ENCODE measurements at places on chromosomes 7 and 10.

- no peak for DNase-seq
Observed at GRCh38 chr10:55104738-55105137, 303.7 kb upstream of the PCDH15 start.

GRCh38 chr10:86962136-86962980, 4.0 kb downstream of the SNCG start:
- DNase-seq: no peak

GRCh38 chr7:14698239-14698638, 204.3 kb downstream of the DGKB start:
- peak; percentile 15 for DNase-seq

DNA sequence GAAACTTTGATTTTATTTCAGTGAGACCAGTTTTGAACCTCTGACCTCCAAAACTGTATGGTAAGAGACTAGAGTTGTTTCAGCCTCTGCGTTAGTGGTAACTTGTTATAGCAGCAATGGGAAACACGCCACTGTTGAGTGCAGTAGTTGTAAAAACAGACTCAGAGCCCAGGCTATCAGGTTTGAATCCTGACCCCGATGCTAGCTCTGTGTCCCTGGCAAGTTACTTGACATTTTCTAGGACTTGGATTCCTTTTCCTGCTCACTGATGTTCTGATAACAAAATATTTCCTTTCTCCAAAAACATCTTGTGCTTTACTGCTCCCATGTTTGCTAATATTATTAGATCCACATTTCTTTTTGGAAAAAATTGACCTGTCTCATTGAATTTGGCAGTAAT, 131.0 kb downstream of the PLXDC2 start:
- no peak for DNase-seq

DNA sequence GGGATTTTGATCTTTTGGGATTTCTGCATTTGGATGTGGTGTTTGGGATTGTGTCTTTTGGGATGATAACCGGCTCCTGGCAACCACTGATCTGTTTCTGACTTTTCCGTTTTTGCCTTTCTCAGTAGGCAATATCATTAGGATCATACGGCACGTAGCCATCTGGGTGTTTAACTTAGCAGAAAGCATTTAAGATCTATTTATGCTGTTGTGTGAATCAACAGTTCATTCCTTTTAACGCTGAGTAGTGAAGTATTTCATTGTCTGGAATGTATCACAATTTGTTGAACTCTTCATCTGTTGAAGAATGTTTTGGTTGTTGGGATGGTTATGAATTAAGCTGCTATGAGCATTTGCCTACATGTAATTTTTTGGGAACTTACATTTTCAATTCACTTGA, 459.6 kb downstream of the SDK1 start:
- no peak for DNase-seq

GRCh38 chr10:96370584-96371157, 11.9 kb upstream of the OPALIN start:
- peak; percentile 23 for DNase-seq

DNA sequence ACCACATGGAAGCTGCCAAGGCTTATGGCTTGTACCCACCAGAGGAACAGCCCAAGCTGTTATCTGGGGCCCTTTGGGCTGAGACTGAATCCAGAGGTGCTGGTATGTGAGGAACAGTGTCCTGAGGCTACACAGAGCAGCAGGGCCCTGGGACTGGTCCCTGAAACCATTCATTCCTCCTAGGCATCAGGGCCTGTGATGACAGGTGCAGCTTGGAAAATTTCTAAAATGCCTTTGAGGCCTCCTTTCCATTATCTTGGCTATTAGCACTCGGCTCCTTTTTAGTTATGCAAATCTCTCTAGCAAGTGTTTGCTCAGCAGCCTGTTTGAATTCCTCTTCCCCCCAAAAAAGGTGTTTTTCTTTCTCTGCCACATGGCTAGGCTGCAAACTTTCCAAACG, 1151.7 kb upstream of the LRRN3 start:
- no peak for DNase-seq

GRCh38 chr10:43871545-43871944, 222.9 kb upstream of the ZNF32 start:
- no peak for DNase-seq

DNA sequence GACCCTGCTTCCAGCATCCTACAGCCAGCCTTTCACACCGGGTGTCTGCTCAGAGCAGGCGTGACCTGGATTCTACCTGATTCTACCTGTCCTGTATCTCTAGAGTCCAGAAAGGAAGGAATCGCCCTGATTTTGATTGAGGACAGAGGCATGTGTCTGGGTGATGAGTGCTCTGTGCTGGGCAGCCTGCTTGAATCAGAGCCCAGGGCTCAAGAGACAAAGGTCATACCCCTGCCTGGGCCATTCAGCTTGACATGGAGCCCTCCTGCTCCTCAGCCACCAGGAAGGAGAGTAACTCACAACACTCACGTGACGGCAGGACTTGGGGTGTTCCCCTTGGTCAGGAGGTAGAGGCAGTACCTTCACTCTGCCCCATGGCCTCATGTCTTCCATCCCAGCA, 11.2 kb downstream of the GAD2 start:
- no peak for DNase-seq

GRCh38 chr7:40077849-40078248, 56.6 kb downstream of the MPLKIP start:
- DNase-seq: no peak

DNA sequence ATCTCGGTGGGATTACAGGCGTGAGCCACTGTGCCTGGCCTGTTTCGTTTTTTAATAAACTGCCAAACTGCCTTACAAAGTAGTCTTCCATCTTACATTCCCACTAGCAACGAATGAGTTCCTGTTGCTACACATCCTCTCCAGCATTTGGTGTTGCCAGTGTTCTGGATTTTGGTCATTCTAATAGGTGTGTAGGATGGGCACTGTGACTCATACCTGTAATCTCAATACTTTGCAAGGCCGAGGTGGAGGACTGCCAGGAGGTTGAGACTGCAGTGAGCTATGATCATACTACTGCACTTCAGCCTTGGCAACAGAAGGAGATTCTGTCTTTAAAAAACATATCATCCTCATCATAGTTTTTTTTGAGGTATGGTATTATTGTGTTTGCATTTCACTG, 21.4 kb upstream of the RSBN1L start:
- peak; percentile 58 for DNase-seq

- DNase-seq: no peak
Observed at GRCh38 chr7:117929237-117929636, 56.0 kb upstream of the CTTNBP2 start.

DNA sequence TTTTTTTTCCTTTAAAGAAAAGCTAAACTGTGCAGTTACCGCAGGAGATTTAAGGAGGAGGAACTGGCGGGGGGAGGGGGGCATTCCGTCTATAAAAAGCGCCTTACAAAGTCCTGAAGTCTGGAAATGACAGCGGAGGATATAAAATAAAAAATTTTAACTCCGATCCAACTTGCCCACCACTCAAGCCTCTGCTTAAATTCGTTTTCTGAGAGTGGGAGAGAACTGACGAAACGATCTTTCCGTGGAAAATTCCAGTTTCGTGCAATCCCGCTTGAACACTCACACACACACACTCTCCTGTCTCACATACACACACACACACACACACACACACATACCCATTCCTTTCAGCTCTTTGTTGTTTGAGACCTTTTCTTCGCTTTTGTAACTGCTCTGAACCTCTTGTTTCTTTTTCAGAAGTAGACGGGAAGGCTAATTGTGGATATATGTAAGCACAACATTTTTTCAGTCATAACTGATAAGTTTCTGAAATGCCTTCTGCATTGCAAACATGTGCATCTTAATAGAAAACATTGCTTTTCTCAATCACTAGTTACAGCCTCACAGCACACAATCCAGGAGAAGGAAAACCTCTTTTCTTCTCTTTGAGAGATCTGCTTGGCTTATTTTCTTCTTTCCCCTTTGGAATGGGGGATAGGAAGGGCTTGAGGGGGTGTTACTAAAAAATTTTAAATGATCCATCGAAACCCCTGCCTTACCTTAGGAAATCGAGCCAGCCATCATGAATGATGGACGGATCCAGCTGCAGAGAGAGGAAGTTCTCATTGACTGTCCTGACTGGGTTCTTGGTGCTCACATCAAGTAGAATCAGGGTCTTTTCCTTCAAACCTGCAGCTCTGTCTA, 628 bp downstream of the HPSE2 start:
- DNase-seq: peak; percentile 4

GRCh38 chr7:85095806-85096205, 91.0 kb downstream of the SEMA3D start:
- DNase-seq: no peak

- DNase-seq: no peak
Observed at GRCh38 chr7:103967401-103967800, 22.1 kb downstream of the RELN start.

DNA sequence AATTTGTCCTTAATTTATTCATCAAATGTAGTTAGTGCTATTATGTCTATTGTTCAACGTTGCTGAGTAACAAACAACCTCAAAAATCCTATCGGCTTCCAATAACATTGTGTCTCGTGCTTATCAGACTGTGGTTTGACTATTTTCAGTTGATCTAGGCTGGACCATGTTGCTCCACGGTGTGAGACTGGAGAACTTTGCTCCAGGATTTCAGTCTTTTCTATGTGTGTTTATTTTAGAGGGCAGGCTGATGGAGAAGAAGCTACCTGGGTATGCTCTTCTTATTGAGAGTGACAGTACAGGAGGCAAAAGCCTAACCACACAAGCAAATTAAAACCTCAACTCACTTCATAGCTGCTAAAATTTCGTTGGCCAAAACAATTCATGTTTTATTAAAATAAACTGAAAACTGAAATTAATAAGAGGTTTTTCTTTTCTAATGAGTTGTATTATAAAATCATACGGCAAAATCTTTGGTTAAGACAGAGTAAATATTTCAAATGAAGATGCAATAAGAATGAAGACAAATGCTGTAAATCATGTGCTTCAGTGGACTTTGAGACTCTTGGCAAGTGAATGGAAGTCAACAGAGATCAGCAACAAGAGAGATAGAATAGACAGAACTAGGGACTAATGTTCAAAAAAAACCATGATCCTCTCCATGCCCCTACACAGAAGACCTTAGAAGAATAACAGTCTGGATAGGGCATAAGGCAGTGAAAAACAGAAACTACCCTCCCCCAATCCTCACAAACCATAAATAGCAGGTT, 418.0 kb upstream of the ETV1 start:
- DNase-seq: no peak

DNA sequence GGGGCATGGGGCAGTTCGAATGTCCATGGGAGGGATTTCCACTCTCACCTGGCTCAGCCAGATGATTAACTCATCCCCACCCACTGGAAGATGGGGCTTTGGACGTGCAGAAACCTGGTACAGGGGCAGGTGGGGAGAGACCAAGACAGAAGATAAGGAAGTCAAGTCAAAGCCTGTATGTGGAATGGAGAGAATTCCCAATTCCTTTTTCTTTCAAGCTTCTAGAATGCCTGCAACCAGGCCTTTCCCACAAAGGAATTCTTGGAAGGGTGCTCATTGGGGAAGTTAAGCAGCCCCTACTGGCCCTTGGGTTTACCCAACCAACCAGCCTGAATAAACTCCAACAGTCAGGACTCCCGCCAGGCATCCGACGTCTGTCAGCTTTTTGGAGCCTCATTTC, 39.1 kb downstream of the CCM2 start:
- DNase-seq: no peak

DNA sequence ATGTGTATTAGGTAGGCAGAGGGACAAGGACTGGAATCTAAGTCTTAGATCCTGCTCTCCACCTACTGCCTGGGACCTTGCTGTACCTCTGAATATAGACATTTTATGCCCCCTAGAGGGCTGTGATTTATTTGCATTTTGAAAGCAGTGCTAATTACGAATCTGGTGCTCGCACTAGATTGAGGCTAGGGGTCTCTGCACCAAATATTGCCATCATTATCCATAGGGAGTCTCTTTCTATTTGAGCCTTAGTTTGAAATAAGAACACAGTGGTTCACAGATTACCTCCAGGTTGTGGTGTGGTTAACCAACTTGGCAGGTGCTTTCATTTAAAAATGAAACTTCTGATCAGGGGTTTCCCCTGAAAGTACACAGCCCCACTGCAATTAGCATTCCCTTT, 41.8 kb downstream of the CNNM1 start:
- peak; percentile 66 for DNase-seq

GRCh38 chr7:47947355-47947749, 914 bp downstream of the PKD1L1 start:
- DNase-seq: no peak

GRCh38 chr7:4014346-4015050, 667.6 kb upstream of the FOXK1 start:
- DNase-seq: no peak

DNA sequence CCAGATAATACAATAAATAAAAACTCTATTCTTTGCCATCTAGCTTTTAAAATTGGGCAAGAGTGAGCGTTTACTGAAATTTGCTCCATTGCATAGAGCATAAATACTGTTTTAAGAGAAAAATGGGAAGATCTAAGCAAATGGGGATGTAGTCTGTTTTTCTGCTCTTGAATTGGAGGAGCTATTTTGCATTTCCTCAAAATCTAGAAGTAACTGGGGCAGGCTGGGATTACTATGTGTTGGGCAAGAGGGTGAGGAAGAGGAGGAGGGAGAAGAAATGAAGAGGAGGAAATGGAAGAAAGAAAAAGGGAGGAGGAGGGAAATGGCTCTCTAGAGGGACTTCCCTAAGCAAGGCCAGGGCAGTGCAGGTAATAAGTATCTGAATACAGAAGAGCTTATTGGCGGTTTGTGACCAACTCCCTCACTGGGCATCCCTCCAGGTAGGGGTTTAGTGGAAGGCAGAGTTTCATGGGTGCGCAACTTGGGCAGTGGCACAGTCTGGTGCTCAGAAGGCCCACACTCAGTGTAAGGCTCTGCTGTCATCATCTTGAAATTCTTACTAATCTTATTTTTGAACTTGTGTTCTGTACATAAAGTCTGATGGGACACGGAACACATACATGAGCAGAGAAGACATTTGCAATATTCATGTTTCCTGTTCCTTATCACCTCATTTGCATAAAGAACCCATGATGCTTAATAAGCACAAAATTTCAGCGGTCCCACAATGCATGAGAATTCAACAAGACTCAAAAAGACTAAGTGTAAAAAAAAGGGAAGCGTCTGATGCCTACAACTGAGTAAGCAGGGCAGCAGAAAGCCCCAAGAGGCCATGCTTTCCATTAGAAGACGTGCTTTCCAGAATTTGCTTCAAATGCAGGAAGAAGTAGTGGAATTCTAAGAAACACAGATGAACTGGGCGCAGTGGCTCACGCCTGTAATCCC, 116.9 kb downstream of the EVX1 start:
- DNase-seq: no peak

GRCh38 chr7:86653919-86654659, 10.4 kb downstream of the GRM3 start:
- DNase-seq: no peak

DNA sequence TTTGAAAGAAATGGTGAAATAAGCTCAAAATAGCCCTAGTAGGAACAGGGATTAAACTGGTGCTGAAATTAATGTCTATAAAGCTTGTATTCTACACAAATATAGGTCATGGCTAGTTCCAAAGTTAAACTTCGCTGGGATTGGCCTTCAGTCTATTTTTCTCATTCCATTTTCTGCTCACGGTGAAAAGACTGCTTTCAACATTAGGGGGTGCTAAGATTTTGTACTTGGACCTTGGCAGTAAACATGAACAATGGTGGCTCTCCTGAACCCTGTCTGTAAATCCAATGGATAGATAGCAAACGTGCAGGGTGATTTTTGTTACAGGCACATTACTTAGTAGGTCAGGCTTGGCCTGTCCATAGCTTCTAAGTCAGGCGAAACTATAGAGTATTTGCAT, 36.0 kb upstream of the RSU1 start:
- DNase-seq: peak; percentile 59

GRCh38 chr10:48594803-48595538, 9.9 kb downstream of the ARHGAP22 start:
- no peak for DNase-seq

- no peak for DNase-seq
Observed at GRCh38 chr7:21898265-21898930, 47.3 kb downstream of the CDCA7L start.

GRCh38 chr7:153604-154003, 38.8 kb upstream of the FAM20C start:
- no peak for DNase-seq

Measured in HFFc6 (cell line).